Activated T-cell treated with anti-CD3 and anti-CD28 coated beads for 24 hours (primary cell): ENCODE measurements at places on chromosomes 2 and 18.

- no peak for DNase-seq
Measured at GRCh38 chr2:96150791-96151594, 5.8 kb upstream of the DUSP2 start.

GRCh38 chr2:200698217-200698616, 112.4 kb downstream of the AOX1 start:
- DNase-seq = no peak

- no peak for DNase-seq
Measured at GRCh38 chr2:200662727-200663126, 76.9 kb downstream of the AOX1 start.

- DNase-seq = no peak
Measured at GRCh38 chr2:228614741-228615140, 433.3 kb upstream of the SPHKAP start.

DNA sequence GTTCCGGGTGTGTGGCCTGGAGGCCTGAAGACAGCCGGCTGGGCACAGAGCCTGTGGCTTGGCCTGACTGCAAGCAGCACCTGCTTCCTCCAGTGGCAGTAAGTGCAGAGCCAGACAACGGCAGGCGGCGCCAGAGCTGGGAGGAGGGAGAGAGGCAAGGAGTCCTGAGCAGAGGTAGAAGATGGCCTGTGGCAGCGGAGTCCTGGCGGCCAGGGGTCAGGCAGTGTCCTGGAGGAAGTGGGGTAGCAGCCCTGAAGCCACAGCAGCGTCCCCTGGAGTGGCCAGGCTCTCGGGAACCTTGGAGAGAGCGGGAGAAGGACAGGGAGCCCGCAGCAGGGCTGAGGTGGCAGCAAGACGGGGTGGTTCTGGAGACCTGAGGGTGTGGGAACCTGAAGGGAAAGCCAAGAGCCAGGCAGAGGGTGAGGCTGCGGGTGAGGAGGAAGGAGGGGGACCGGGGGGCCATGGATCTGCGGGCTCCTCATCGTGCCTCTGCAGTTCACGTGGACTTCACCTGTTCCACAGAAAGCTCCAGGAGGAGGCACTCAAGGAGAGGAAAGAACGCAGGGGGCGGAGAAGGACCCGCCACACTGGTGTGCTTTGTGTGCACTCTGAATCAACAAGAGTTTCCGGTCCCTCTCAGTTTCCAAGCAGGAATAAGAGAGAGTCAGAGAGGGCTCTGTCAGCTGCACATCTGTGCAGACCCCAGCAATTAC, 85.9 kb downstream of the USP40 start:
- no peak for DNase-seq

GRCh38 chr2:52537588-52537987, 1230.0 kb upstream of the CHAC2 start:
- DNase-seq = no peak

DNA sequence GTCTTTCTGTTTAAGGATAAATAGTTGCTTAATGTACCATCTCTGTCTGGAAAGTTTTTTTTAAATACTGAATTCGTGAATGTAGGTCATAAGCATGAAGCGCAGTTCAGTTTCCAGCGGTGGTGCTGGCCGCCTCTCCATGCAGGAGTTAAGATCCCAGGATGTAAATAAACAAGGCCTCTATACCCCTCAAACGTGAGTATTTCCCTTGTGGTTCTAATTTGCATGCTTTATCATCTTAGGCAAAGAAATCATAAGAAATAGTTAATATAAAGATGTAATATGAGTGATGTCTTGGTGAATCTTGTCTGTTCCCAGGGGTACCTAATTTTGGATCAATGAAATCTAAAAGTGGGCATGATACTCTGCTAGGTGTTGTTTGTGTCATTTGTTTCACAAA, 1.5 kb downstream of the NDC80 start:
- no peak for DNase-seq

DNA sequence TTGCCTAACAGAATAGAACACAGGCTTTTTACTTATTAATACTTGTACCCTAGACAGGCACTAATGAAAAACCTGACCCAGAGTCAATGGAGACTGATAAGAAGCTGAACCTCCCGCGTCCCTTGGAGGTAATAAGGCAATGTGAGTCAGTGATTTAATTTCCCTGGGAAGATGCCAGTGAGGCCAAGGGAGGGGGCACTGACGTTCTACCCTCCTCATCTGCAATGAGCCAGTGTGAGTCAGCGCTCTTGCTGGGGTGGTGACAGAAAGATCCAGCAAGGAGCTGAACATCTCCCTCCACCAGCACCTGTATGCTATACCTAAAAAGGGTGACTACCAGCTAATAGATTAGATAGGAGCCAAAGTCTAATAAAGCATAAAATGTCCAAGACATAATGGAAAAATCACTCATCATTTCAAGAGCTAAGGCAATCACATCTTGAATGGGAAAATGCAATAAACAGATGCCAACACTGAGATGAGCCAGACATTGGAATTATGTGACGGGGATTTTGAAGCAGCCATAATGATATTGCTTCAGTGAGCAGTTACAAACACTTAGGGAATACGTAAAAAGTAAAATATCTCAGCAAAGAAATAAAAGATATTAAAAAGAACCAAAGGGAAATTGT, 116.9 kb downstream of the TPGS2 start:
- DNase-seq = no peak

- DNase-seq = no peak
Measured at GRCh38 chr2:31504311-31504710, 76.4 kb downstream of the SRD5A2 start.

GRCh38 chr18:5365443-5365842, 69.9 kb upstream of the ZBTB14 start:
- no peak for DNase-seq

DNA sequence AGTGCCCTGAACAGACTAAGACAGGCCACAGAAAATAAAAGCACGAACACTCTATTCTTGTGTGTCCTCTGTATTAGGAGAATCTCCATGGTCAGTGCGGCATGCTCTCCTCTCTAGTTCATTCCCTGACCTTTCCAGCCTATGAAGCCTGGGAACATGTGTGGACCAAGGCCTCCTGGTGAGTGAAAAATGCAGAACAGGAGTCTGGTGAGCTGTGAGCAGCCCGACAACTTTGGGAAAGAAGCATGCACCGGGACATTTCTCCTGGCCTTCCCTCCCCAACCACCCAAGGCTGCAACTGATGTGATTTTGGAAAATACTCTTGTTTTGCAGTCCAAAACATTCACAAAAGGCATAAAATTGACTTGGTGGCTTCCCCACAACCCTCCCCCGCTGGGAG, 878.3 kb upstream of the ID2 start:
- DNase-seq = no peak

DNA sequence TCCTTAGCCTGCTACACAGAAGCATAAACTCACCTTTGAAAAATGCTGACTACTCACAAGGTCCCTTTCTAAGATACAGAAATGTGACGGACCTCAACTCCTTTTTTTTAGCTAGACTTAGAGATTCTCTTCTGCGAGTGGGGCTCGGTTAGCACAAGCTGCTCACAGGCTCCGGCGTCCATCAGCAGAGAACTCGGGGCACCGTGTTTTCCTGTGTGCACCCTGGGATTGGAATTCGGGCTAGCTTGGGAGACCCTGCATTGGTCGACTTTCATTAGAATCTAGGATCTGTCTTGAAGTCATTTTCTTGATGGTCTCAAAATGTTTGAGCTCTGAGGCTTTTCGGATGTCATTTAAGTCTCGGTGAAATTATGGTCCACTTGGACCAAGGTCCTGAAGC, 191.2 kb downstream of the GBX2 start:
- DNase-seq = no peak

- DNase-seq = no peak
Measured at GRCh38 chr18:13793819-13794218, 30.1 kb upstream of the MC5R start.

- peak; percentile 25 for DNase-seq
Measured at GRCh38 chr2:219109471-219109870, 48.8 kb upstream of the IHH start.

- no peak for DNase-seq
Measured at GRCh38 chr2:47293976-47294375, 109.0 kb upstream of the MSH2 start.

DNA sequence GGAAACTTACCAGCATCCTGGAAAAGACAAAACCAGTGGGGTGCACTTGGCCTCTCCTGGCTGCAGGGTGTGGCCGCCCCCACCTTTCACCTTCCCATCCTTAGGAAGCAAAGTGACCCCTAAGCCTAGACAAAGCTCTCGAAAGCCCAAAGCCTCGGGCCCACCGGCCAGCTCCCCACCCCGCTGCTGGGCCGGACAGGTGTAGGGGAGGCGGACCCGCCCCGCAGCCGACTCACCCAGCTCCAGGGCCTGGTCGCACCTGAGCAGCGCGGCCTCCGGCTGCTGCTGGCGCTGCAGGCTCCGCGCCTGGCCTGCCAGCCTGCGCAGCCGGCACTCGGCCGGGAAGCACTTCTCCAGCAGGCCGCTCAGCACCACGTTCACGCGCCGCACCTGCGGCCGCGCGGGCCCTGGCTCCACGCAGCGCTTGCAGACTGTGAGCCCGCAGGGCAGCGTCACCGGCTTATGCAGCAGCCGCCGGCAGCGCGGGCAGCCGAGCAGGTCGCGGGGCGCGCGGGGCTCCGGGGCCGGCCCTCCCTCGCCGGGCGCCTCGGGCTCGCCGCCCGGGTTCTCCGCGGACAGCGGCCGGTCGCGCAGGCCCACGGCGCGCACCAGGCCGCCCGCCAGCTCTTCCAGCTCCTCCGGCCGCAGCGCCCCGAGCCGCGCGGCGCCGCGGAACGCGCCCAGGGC, 979 bp downstream of the LONRF2 start:
- DNase-seq = no peak

DNA sequence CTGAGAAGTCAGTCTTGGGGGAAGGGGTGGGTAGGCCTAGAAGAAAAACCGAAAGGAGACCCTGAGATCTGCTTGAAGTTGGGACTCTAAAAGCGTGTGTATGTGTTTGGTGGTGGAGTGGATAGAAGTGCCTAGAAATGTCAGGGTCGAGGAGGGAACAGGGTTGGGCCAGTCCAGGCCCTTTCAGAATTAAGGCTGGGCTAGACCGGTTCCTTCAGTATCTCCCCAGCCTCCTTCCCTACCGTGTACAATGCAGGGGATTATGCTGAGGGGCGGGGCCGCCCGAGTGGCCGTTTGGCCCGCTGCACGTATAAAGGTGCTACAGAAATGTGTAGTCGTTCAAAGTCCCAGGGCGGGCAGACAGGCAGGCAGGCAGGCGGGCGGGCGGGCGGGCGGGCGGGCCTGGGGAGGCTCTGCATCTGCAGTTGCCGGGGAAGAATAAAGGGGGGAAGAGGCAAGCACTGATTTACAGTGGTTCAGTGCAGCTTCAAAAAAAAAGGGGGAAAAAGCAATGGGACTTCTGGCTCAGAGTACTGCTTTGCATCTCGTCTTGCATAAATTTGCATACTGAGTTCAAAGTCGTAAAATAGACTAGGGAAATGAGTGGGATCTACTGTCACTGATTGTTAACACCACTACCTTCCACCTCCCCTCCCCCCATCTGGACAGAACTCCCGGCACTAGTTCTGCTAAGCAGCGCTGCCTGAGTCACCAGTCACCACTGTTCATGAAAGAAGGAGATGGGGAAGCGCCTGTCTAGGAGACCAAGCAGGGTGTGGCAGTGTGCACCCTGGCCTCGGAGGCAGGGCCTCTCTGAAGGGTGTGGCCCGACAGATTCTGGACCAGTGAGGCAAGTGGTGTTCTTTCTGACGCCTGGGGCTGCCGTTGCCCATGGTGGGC, 3.6 kb downstream of the IGFBP2 start:
- DNase-seq = no peak

GRCh38 chr2:26637811-26638310, 3.3 kb downstream of the CIB4 start:
- no peak for DNase-seq

- DNase-seq = no peak
Measured at GRCh38 chr2:15460112-15460620, 101.0 kb downstream of the NBAS start.

GRCh38 chr2:189164746-189165145, 14.8 kb downstream of the COL5A2 start:
- DNase-seq = no peak

DNA sequence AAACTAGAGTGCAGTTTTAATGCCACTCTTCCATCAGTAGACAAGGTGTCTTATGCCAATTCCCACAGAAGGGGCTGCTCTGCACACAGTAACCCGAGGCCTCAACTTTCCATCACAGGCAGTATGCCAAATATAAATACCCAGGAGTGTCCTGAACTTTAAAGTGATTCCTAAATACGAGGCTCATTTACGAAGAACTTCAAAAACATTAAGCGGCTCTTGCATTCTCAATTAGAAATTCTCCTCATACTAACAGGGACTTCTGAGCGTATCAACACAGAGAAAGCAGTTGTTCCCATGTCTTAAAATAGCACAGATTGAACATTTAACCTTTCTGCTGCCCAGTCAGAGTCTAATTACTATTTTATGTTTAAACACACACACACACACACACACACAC, 638.6 kb downstream of the ERBB4 start:
- no peak for DNase-seq

GRCh38 chr18:74315464-74316256, at the start of gene C18orf63:
C18orf63 (plus strand) TSS chr18:74315839; CDS start chr18:74317866, 2,027 bp downstream.
- DNase-seq = no peak

GRCh38 chr2:71901466-71901865, 246.2 kb downstream of the CYP26B1 start:
- DNase-seq = no peak

DNA sequence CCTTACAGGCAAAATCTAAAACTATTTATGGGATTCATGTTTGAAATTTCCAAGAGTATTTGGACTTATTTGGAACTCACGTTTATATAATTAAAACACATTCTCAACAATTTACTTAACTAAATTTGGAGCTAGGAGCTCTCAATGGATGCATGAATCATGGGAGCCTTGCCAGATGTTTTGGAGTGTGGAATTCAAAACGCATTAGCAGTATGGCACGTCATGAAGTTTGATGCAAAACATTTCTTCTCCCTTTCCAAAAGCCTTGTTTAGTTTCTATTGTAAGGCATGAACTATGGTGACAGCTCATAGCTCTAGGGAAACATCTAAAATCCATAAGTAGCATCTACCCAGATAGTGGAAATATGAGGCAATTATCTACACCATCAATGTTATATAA, 701.6 kb downstream of the SATB2 start:
- DNase-seq = no peak

DNA sequence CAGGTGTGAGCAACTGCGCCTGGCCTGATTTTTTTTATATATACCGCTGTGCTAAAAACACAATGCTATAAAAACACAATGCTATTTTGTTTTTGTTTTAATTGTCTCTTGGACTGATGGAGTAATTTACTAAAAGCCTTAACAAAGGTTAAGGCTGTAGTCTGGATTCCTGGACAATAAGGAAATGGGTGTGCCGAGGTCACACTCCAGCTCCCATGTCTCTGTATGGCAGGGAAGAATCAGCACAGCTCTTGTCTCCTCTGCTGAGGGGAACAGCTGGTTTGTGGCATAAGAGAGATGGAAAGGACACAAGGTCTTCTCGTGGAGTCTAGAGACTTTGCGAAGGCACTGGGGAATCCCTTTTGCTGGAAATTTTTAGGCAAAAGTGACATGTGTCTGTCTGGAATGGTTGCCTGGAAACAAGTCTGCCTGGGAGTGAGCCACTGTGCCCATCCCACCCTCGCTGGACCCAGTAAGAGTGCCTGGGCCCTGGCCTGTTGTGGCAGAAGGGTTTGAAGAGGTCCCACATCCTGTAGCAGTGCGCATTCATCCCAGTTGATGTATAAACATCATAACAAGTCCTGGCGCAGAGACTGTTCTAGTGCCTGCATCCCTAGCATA, 73.1 kb downstream of the MAPK4 start:
- no peak for DNase-seq
